ENCODE measurements at places on chromosomes 16 and 17. TPM values are rescaled to one million over a fixed set of nuclear protein-coding genes. Genes with fewer than 3 reads are reported as not detected.

The IRX5 gene
- not detected for total RNA-seq

The ABCA9 gene
- total RNA-seq, result 0.06 TPM

The MAF gene
- total RNA-seq, result 73.8 TPM

- no peak for DNase-seq
- no peaks in the 10 kb centered on the region for H3K4me1 ChIP-seq
- H3K36me3 ChIP-seq, result no peaks in the 10 kb centered on the region
- H3K27ac ChIP-seq, result no peak overlapping the region
- no peaks in the 10 kb centered on the region for H3K27me3 ChIP-seq
These were observed 412.0 kb downstream of the HAPSTR1 start for GRCh38 chr16:9503251-9503984.

- no peak overlapping the region for H3K4me3 ChIP-seq
- no peaks in the 10 kb centered on the region for H3K4me1 ChIP-seq
- H3K27ac ChIP-seq, result no peak overlapping the region
- peaks cover 10% of the 10 kb centered on the region for H3K36me3 ChIP-seq
- no peaks in the 10 kb centered on the region for H3K27me3 ChIP-seq
These were observed 25.6 kb upstream of the ABCA10 start for GRCh38 chr17:69254187-69254586.

- H3K4me3 ChIP-seq, result no peak overlapping the region
- no peak overlapping the region for H3K27ac ChIP-seq
- no peaks in the 10 kb centered on the region for H3K4me1 ChIP-seq
- H3K27me3 ChIP-seq, result no peaks in the 10 kb centered on the region
- no peaks in the 10 kb centered on the region for H3K36me3 ChIP-seq
These were observed 403.0 kb upstream of the ASIC2 start for GRCh38 chr17:33696102-33696501.
